ENCODE measurements at places on chromosomes 16 and 17. TPM values are rescaled to one million over a fixed set of nuclear protein-coding genes. Genes with fewer than 3 reads are reported as not detected.

The NACA2 gene
- total RNA-seq: not detected

The DPEP2 gene
- 1.9 TPM for total RNA-seq

The GP1BA gene
- total RNA-seq: not detected

The EVPL gene
- total RNA-seq: 0.33 TPM

The ZFP3 gene
- 1.6 TPM for total RNA-seq

The TNFRSF17 gene
- 0.17 TPM for total RNA-seq

The PLEKHM1 gene
- 8.5 TPM for total RNA-seq

The GNG13 gene
- not detected for total RNA-seq

The KRT25 gene
- total RNA-seq: not detected

The CNTNAP4 gene
- 0.09 TPM for total RNA-seq

The BRIP1 gene
- total RNA-seq: 10.3 TPM

The C16orf92 gene
- total RNA-seq: not detected

The PRCD gene
- 0.75 TPM for total RNA-seq

The TEKT1 gene
- total RNA-seq: not detected

The NUPR1 gene
- total RNA-seq: 10.9 TPM

Measured in liver (tissue), 10 donors.